ENCODE measurements at places on chromosomes 12 and 14.

DNA sequence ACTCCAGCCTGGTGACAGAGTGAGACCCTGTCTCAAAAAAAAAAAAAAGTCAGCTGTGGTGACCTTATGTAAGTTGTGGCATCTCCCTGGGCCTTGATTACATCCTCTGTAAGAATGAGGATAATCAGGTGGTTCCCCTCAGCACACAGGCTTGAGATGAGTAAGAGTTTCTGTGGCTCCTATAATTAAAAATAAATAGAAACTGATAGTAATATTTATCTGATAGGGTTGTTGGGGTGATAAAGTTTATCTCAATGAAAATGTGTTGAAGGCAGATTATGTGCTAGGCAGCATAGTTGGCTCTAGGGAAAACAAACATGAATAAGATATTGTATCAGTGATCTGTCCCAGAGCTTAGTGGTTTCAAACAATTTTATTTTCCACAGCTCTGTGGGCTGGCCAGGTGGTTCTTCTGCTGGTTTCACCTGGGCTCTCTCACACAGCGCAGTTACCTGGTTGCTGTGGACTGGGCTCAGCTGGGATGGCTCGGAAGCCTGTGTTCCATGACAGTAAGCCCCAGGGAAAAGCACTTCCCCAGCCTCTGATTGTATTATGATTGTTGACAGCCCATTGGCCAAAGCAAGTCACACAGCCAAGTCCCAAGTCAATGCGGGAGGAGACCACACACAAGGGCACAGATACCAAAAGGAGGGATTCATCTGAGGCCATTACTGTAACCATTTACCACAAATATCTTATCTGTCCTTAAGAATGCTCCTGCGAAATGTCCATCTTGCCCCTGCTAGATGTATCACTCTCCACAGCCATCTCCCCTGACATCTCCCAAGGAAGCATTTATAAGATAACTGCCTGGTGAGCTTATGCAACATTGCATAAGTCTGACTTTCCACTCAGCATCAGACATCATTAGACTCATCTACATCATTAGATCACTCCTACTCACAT lies 151.7 kb downstream of the NUAK1 start:
- DNase-seq: no peak

- DNase-seq: no peak
These were observed 206.0 kb upstream of the MYL2 start for GRCh38 chr12:111126331-111126730.

DNA sequence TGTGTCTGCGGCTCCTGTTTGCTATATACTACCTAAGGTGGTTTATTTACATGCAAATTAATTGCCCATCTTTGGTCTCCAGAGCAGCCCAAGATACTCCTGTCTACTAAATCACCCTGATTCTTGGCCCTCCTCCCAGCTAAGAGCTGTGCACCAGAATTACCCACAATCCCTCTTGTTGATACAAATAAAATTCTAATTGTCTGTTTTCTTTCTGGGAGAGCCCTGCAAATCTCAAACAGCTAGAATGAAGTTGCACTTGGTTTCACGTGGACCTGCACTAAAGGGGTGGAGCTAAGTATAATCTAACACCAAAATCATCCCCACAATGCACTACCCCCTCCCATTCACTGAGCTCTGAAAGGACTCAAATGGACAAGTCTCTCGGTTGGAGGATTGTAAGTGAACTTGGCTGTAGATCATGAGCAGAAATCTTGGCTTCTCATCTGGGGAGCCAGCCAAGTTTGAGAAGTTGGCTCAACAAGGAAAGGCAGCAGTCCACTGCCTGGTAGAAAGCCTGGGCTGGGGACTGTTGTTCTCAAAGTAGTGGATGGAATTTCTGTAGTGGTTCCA lies 6.6 kb downstream of the MAX start:
- DNase-seq: no peak

- DNase-seq: no peak
These were observed 4.5 kb downstream of the C1QL4 start for GRCh38 chr12:49332441-49332861.

DNA sequence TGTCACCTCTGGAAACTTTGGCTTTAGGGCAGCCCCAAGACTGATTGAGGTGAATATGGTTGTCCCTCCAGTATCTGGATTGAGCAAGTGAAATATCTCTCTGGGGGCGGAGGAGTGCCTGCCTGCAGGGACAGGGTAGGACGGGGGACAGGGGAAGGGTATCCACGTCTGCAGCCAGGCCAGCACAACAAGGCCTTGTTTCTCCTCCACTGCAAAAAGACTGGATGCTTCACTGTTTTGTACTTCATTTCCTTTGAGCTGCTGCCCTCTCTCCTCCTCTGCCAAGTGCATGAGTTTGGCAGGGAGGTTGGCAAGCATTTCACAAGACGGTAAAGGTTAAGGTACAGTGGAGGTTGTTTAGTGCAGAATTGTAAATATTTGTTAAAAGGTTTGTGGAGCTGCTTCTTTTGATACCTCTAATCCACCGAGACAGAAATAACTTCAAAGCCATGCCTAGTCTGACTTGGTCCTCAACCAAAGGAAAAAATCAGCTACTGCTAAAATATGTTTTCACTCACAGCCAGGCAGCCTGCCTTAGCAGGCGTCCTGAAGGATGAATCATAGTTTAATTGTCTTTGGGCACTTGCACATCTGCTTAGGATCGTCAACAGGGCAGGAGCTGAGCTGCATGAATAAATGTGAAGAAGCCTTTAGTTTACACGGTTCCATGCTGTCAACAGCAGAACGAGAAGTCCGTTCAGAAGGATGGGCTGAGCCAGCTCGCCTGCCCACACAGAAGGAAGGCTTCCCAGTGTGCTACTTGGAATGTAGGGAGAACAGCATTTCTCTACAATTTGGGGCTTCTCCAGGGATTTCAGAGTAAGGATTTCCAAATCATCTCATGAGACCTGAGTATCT lies 269.7 kb downstream of the TTC6 start:
- DNase-seq: peak; percentile 34

DNA sequence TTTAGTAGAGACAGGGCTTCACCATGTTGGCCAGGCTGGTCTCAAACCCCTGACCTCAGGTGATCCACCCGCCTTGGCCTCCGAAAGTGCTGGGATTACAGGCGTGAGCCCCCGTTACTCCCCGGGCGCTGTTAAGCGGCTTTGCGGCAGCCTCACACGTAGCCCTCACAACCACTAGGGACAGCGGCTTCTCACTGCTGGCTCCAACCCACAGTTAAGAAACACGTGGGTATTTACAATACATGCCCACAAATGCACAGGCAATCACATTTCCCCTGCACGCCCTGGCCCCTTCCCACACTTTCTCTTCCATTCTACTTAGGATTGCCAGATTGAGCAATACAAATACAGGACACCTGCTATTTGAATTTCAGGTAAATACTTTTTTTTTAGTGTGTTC lies 37.0 kb upstream of the EIF5 start:
- no peak for DNase-seq

DNA sequence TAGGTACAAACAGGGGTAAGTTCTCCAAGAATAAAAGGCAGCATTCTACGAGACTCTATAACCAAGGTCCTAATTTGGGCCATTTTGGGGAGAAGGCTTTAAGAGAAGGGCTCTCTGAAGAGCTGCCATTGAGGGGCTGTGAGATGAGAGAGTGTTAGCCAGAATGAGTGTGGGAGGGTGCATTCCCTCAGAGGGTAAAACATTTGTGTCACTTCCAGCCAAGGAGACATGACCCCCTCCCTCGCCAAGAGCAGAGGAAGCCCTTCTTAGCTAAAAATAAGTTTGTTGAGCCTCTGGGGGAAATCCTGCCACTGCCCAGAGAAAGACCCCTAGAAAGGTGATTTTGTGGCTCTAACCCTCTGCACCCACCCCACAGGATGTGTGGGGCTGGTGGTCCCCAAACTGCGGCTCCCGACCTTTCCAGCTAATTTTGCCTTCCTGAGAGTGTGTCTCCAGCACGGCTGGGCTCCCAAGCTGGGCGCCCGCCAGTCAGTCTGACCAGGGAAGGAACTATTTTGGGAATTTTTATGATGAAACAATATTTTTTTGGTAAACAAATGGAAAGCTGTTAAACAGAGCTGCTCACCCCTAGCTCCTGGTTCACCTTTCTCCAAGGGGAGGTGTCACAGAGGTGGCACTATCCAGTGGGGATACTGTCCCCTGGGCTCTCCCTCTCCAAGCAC lies 65.9 kb upstream of the JDP2 start:
- no peak for DNase-seq

- DNase-seq: no peak
These were observed 8.3 kb downstream of the TMX1 start for GRCh38 chr14:51248016-51248987.

DNA sequence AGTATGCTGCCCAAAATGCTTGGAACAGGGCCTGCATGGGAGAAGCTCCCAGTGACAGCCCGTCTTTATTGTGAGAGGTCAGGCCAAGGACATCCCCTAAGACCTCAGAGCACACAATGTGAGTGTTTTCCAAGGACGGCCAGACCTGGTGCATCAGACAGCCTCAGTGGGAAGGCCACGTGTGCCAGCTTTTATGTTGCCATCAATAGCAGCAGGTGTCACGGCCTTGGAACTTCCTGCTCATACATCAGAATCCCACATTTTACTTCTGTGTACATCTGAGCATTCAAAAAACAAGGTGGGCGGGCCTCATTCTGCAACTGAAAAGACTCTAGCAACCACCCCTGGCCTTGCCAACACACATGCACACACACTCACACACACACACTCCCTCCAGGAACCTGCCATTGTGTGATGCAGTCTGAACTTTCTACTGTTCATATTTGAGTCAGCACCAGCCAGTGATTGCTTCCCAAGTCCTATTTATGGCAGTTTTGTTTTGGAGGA lies 753.1 kb upstream of the TBX3 start:
- no peak for DNase-seq

GRCh38 chr14:36755756-36756155 lies 94.1 kb downstream of the PAX9 start:
- DNase-seq: no peak

DNA sequence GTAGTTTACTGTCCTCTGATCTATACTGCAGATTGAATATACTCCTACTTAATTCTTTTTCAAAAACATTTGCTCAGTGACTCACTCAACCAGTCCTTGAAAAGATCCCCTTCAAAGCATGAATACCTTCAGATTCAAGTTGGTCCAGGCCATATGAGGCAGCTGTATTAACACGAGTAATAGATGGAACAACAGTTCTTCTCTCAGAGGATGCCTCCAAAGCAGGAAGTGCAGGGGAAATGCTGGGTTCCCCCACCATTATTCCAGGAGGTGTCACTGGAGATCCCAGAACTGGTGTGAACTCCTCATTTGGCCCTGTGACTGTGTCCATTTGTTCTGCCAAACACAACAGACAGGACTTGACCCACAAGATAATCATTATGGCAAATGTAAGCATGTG lies 20.6 kb downstream of the ARMH4 start:
- no peak for DNase-seq

- DNase-seq: peak; percentile 38
These were observed 42.1 kb downstream of the MGST1 start for GRCh38 chr12:16389594-16389993.

DNA sequence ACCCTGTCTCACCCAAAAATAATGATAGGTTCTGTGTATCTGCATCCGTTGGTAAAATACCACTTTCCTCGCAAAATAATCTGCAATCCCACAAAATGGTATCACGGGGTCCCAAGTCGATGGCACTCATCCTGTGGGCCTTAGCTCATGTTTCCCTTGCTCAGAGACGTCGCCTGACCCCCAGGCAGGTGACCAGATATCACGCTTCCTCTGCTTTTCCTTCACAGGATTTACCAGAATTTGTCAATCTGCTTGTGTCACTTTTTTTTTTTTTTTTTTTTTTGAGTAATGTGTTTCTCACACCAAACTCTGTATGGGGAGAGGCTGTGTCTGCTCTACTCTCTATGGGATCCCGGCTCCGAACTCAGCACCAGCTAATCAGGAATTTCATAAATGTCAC lies 162.7 kb downstream of the PRKCH start:
- DNase-seq: no peak

- DNase-seq: no peak
These were observed 1.5 kb upstream of the TEX52 start for GRCh38 chr12:2858334-2858733.

GRCh38 chr12:120574106-120574505 lies 7.1 kb downstream of the POP5 start:
- no peak for DNase-seq

- no peak for DNase-seq
These were observed 148.4 kb downstream of the RPAP3 start for GRCh38 chr12:47557386-47557785.

DNA sequence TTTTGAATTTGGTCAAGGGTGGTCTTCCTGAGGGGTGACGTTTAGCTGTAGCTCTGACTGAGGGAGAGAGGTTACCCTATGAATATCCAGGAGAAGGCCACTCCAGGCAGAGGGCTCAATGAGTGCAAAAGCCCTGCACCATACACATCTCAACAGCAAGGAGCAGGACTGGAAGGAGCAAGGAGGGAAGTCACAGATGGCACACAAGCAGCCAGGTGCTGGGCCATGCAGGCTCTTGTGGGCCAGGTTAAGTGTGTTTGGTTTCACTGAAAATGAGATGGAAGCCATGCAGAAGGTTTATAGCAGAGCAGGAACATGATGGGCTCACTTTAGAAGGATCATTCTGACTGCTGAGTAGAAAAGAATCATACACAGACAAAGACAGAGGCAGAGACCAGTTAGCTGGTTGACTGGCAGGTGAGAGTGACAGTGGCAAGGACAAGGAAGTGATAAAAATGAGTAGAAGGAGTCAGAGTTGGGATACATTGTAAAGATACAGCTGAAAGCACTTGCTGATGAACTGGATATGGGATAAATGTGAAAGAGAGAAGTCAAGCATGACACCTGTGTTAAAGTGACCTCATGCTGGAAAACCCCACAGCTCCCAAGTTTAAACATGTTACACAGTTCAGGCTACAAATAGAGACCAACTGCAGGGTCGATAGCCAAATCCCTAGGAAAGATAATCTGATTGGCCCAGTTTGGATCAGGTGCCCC lies 81.2 kb downstream of the PRKD1 start:
- no peak for DNase-seq
